ENCODE measurements at places on chromosomes 2 and 18.

DNA sequence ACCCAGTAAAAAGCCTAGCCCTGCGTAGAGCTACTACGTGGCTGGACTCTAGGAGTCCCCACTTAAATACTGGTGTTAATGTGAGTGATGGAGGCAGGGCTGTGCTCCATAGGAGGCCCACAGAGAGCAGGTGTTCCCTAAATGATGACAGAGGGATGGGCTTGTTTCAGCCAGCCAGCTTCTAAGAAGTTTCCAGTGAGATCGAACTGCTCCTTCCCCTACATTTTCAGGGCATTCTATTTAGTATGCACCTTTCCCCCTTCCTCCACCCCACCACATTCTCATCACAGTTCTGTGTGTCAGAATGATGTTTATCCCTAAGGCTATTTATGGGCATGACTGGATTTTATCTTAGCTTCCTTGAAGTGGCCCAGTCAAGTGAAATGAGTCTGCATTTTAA, 213.0 kb downstream of the TRIB2 start:
- no peak for DNase-seq

DNA sequence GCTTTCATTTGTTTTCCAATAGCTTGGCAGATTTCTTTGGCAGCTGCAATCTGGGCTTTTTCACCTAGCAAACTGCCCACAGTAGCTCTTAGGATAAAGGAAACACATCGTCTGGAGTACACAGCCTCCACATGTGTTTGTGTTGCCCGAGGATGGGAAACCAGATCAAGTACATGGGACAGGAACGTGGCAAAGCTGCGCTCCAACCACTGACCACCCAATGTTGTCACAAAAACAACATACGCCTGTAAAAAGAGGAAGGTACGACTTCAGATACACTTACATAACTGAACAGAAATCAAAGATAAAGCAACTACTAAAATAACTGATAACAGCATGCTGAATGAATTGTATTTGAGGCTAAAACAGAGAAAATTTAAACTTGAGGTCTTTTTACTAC, 15.5 kb downstream of the HEATR5B start:
- no peak for DNase-seq

GRCh38 chr2:222196159-222196558, 102.6 kb downstream of the PAX3 start:
- DNase-seq, result no peak

GRCh38 chr2:95044601-95045000, 19.1 kb downstream of the MAL start:
- no peak for DNase-seq

DNA sequence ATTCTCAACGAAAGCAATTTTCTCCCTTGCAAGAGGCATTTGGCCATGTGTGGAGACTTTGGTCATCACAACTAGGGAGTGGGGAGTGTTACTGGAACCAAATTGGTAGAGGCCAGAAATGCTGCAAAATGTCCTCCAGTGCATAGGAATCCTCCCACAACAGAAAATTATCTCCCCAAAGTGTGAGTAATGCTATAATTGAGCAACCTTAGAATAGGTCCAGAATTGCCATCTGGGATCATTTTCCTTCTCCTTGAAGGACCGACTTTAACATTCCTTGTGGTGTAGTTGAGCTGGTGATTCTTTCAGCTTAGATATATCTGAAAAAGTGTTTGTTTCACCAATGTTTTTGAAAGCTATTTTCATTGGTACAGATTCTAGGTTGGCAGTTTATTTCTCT, 111.2 kb upstream of the SMIM21 start:
- DNase-seq, result no peak

DNA sequence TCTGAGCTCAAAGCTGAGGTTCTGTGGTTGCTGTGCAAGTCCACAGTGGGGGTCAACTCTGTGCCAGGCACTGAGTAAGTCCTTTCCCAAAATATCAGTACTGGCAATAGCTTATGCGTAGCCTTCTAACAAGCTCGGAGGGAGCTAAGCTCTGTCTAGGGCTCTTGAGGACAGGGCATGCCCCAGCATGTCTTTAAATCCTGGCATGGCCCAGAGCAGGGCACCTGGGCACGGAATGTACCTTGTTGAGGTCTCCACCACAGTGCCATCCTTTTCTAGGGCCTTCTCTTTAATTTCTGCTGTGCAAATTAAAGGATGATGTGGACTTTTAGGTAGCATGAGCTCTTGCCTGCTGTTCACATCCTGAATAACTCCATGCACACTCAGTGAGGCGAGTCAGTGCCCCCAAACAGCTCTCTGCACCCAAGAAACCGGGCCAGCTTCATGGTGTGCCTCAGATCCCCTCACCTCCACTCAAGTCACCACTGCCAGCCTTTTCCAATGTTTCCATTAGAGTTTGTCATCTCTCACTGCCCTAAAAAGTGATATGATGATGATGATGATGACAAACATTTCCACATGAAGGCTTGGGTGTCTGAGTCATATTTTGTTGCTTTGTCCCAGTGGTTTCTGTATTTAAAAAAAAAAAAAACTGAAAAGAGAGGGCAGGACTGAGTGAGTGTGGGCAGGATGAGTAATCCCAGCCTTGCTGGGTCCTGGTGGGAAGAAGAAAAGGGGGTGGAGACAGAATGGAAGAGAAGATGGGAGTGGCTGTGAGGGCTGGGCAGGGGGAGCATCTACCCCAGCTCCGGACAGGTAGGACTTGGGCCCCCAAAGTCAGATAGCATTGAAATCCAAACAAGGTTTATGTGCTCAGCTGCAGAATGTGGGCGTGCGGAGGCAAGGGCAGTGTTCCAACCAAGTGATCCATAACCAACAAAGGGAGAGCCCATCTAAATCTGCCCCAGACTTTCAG, 78.9 kb downstream of the ZBTB7C start:
- DNase-seq, result no peak

- no peak for DNase-seq
Observed at GRCh38 chr18:74446631-74447403, 10.3 kb downstream of the DIPK1C start.

DNA sequence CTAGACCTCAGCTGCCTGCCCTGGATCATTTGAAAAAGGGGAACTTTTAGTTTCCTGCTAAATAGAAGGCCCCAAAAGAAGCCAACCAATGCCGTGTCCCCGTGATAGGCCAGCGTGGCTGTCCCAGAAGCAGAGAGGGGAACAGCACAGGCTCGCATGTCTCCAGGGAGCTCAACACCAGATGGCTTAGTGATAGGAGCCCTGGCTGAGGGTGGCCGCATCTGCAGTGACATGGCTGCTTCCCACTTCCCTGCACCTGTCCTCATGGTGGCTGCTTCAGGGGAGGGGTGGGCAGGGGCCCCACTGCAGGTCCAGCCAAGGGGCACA, 79.6 kb downstream of the MBP start:
- no peak for DNase-seq

GRCh38 chr2:190980630-190981209, 33.3 kb downstream of the STAT1 start:
- DNase-seq, result no peak

- no peak for DNase-seq
Observed at GRCh38 chr2:206989311-206989710, 50.0 kb downstream of the CPO start.

GRCh38 chr2:205947621-205948495, 138.1 kb downstream of the INO80D start:
- no peak for DNase-seq

GRCh38 chr2:4976407-4976806, 715.8 kb upstream of the SOX11 start:
- DNase-seq, result no peak

- no peak for DNase-seq
Observed at GRCh38 chr2:73851274-73851673, 22.5 kb downstream of the STAMBP start.

DNA sequence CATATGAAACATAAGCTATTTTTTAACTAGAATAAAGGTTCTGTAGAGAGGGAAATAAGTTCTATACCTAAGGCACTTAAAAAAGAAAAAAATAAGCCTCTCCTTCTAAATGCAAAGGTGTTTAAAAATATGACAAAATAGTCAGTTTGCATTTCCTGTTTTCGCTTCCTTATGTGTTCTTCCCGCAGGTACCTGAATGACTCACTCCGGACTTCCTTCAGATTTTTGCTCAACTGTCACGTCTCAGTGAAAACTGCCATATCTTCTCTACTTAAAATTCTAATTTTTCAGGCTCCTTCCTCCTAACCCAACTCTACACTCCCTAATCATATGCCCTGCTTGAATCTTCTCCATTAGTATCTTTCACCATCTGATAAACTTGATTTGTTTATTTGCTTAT, 1333.1 kb downstream of the LRP1B start:
- DNase-seq, result no peak

DNA sequence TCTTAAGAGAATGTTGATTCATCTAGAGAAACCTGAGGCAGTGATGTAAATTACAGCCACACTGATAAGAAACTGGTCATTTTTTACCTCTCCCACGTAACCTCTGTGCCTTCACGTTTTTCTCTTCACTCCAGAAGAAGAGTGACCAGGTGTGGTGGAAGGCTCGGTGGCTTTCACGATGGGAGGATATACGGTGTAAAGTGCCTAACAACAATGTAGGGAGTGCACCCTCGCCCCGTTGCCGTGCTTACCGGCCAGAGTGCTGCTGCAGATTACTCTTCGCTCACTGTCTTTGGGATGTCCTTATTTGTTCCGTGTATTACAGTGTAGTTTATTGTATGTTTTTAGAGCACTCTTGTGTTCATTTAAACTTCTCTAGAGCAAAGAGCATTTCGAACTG, 46.5 kb downstream of the NCK2 start:
- DNase-seq, result no peak

DNA sequence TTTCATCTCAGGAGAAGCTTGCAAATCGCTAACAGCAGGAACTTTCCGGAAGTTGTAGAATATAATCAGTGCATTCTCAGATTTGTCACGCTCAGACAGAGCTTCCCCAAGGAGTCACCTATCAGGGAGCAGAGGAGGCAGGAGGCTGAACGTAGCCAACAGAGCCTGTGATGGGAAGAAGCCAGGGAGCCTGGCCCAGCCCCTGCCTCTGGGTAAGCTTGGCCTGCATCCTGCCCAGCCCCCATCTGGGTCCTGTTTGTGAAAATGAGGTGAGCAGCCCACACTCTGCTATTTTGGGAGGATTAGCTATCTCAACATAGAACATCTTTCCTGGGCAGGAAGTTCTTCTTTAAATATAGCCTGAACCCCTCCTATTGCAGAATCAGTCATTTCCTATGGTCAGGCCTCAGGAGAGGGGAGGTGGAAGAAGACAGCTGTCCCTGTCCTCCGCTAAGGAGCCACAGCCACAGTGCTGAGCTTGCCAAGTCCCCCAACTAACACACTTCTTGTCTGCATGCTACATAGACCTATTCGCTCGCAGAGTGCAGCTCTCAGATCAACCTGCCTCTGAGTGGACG, 19.2 kb upstream of the PKDCC start:
- no peak for DNase-seq

GRCh38 chr18:31508781-31509180, 10.8 kb downstream of the DSG2 start:
- DNase-seq, result no peak

DNA sequence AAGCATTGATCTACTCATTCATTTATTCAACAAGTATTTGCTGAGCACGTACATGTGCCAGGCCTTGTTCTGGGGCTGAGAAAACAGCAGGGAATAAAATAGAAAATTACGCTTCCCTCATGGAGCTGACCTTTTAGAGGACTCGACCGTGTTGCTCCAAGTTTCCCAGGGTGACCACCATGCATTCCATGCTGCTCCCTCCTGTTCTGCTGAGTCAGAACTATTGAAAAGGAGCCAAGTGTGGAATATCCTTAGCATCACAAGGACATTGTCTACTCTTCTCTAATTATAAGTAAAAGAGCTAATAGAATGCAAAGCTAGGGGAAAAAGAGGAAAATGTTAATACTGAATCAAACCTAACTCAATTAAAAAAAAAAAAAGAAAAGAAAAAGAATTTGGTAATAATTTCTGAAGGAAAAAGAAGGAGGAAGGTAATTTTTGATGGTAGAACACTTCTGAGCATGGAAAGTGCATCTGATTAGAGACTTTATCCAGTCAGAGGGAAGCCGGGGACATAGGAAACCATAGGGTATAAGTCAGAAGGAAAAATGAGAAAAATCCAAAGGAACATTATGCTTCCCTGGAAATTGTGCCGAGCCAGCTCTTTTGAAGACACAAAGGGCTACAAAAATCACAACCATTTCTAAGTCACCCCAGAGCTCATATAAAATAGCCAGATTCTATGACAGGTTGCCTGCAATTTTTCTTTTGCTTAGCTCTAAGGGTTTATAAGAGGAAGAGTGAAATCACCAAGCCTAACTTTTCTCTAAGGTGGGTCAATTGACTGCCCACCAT, 339.4 kb downstream of the RND3 start:
- DNase-seq, result no peak

- DNase-seq, result peak; percentile 60
Observed at GRCh38 chr2:176118601-176119339, 2.2 kb downstream of the HOXD10 start.

- no peak for DNase-seq
Observed at GRCh38 chr2:3188405-3188946, 189.1 kb downstream of the EIPR1 start.

DNA sequence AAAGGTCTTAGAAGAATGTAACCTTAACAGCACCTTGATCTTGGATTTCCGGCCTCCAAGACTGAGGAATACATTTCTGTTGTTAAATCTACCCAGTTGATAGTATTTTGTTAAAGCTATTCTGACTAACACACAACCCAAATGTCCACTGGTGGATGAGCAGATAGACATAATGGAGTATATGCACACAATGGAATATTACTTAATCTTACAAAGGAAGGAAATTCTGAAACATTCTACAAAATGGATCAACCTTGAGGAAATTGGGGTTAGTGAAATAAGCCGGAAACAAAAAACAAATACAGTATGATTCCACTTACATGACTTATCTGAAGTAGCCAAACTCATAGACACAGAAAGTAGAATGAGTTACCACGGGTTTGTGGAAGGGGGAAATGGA, 168.7 kb downstream of the ZNF804A start:
- DNase-seq, result no peak

- DNase-seq, result no peak
Observed at GRCh38 chr18:12595571-12596255, 62.2 kb downstream of the SPIRE1 start.

DNA sequence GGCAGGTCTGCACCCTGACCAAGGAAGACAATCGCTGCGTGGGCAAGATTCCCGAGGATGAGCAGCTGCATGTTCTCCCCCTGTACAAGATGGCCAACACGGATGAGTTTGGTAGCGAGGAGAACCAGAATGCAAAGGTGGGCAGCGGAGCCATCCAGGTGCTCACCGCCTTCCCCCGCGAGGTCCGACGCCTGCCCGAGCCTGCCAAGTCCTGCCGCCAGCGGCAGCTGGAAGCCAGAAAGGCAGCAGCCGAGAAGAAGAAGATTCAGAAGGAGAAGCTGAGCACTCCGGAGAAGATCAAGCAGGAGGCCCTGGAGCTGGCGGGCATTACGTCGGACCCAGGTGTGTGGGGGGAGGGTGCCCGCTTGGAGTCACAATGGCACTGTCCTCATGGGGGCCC, 48.4 kb downstream of the BOLA3 start:
- no peak for DNase-seq

- no peak for DNase-seq
Observed at GRCh38 chr2:219119422-219120043, 41.1 kb downstream of the NHEJ1 start.

GRCh38 chr2:42882756-42883155, 90.4 kb upstream of the HAAO start:
- DNase-seq, result no peak

- DNase-seq, result no peak
Observed at GRCh38 chr2:795531-796041, 118.4 kb upstream of the TMEM18 start.

GRCh38 chr18:51010218-51010617, 19.8 kb upstream of the SMAD4 start:
- DNase-seq, result no peak
